ENCODE measurements at places on chromosomes 2 and 18.
A peak's percentile ranks its signal among the peaks of the same experiment; 100 is the strongest.

- no peak for DNase-seq
Measured at GRCh38 chr2:206876216-206876860, 63.0 kb upstream of the CPO start.

GRCh38 chr2:45759310-45759851, 107.9 kb downstream of the PRKCE start:
- DNase-seq: peak; percentile 12

DNA sequence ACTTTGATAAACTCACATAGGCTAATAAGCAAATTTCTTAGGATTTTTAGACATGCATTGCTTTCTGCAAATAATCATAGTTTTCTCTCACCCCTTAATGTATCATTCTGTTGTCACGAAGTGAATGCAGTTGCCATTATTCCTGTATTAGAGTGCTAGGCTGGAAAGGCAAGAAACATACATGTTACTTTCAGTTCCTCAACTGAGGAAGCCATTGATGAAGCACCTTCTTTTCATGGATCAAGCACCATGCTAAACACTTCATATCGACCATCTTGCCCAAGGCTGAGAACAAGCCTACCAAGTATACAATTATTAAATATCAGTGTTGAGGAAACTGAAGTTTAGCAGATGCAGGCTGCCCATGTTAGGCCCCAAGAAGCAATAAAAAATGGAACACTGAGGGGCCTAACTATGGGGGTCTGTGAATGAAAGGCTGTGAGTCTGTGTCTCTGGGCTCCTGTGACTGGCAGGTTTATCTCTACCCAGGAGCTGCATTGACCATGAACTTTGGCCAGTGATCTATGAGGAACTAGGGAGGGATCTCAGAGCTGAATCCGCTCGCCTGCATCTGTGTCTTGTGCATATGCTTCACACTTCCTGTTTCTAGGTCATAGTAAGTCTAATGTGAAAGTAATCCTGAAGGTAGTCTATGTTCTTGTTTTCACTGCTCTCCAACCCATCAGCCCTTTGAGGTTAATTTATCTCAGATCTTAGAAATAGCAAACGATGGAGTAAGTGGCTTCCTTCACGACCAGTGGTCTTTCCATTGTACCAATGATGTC, 16.0 kb upstream of the TSPYL6 start:
- no peak for DNase-seq

GRCh38 chr18:11654736-11655605, 34.1 kb upstream of the GNAL start:
- peak; percentile 33 for DNase-seq

DNA sequence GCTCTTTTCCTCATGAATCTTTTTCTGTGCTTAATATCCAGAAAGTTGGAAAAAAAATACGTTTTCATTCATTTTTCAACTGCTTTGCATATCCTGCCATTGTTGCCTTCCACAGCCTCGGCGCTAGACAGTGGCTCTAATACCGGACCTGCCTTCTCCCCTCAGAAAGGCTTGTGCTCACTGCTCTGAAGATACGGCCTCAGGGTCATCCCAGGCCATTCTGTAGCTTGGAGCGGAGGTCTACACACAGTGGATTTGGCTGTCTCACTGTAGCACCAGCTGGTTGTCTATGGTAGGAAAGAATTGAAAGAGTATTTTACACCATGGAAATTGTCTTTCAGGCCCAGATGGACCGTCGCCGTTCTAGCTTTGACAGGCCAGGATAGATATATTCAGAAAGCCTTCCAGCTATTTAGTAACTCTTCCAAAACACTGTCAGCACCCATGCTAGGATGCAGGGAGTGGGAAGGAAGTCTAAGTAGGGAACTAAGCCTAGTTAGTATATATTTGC, 242.0 kb downstream of the TMEM182 start:
- no peak for DNase-seq

DNA sequence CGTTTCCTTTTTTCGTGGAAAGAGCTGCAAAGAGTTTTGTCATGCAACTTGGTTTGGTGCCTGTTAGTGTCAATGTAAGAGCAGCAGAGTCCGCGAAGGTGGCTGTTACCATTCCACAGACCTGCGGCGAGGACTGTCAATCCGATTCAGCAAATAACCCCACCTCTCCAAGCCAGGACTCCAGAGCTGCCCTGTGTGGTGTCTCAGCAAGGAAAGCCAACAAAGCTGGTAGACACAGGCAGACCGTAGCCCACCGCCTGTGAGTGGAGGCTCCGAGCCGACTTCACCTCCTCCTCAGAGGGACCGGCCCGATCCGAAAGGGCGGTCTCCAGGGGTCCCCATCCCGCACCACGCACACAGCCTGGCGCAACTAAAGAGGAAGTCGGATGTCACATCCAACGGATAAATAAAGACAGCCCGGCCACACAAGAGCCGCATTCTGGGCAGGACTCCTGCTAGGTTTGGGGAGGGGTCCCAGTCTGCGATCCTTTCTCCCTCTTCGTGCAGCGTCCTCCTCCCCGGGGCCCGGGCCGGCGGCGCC, 819 bp downstream of the ANKRD44 start:
- DNase-seq: peak; percentile 42

GRCh38 chr2:241575624-241576292, 17.2 kb downstream of the BOK start:
- DNase-seq: no peak

GRCh38 chr2:178142274-178143065, 30.2 kb downstream of the RBM45 start:
- no peak for DNase-seq

- DNase-seq: no peak
Measured at GRCh38 chr2:19932928-19933327, 31.1 kb upstream of the TTC32 start.

DNA sequence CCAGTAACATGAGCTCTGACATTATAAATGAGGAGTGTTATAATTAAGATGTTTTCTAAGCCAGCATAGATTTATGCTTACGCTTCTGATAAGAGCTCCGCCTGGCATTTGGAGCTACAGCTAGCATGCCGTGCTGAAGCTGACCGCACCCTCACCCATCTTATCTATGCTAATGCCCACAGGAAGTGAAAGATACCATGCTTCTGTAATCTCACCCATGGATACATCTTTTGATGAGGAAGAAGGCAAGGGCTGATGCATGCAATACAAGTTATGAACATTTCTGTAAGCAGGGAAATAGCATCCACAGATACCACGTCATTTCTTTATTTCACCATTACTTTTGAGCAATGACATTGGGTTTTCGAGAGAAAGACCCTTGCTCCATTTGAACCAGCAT, 82.3 kb downstream of the ARL4C start:
- DNase-seq: no peak

- no peak for DNase-seq
Measured at GRCh38 chr2:39567507-39567906, 98.2 kb upstream of the TMEM178A start.

DNA sequence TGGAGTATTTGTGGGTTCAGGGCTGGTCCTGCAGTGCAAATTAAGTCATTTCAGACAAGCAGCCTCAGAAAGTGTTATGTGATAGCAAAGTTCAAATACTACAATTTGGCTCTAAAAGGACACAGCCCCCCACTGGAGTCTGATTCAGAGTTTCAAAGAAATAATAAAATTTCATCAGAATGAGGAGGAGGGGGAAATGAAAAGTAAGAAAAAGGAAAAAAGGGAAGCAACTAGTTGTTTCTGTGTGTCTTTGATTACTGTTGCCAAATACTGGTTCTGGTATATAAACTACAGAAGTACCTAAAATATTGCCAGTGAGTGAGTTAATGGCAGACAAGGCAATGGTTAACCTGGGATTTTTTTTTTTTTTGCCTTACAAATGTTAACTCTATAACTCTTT, 773.9 kb downstream of the BCL11A start:
- no peak for DNase-seq

DNA sequence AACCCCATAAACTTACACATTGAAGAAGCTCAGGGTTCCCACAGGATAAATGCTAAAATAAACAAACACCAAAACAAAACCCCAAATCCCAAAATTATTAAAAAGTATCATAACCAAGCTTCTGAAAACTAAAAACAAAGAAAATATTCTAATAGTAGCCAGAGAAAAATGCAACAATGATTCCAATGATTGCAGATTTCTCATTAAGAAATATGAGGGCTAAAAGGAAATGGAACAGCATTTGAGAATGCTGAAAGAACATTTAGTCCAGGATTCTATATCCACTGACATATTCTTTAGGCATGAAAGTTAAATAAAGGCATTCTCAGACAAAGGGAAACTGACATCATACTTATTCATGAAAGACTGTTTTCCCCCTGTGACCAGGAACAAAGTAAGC, 212.4 kb downstream of the SLC4A10 start:
- no peak for DNase-seq

DNA sequence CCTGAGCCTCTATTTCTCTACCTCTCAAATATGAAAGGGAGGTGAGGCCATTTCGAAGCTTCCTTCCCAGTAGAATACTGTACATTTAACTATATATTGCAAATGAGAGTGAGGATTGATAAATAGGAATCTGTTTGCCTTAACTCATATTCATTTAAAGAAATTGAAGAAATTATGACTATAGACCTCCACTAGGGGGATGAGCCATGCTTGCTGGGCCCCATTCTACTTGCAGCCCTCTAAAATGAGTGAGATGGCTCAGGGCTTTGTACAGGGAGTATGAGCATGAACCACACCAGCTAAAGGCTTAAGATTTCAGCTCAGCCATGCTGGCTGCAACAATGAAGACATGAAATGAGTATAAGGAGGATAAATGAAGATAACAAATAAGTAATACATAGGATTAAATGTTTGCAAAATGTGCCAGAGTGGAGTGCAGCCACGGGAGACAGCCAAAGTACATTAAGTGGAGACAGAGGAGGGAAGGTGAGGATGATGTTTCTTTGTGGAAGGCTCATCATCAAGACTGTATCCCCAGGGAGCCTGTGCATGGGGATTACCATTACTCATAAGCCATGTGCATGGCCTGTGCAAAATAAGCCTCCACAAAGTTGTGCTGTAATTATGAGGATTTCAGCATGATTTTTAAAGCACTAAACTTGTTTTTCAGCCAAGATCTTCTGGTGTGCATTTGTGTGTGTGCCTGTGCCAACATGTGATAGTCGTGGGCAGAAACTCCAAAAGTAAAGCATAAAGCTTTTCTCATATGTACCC, 300.8 kb downstream of the CNTNAP5 start:
- DNase-seq: no peak

DNA sequence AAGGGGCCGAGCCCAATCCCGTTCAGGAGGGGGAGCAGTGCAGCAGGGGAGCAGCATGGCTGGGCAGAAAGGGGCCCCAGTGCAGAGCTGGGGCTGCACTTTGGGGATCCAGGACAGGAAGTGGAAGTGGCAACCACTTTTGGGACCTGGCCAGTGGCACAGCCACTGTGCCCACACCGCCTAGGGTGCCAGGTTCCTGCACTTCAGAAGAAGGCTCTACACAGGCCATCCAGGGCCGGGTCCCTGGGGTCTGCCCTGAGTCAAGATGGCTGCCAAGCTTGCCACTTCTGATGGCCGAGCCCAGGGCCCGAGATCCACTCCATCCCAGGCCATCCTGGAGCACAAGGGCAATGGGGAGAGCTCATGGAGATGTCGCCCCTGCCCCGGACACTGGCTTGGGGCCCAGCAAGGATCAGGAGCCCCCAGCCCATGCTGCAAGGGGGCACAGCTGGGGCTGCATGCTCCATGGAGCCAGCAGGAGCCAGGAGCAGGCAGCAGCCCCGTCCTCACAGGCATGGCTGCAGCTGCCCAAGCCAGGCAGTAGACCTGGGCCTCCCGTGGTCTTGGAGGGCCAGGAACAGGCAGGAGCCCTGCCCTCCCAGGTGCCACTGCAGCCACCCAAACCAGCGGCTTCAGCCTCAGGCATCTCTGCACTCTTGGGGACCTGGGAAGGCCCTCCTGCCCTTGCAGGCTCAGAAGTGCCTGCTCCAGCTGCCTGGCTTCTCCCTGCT, 35.0 kb upstream of the ID2 start:
- no peak for DNase-seq

DNA sequence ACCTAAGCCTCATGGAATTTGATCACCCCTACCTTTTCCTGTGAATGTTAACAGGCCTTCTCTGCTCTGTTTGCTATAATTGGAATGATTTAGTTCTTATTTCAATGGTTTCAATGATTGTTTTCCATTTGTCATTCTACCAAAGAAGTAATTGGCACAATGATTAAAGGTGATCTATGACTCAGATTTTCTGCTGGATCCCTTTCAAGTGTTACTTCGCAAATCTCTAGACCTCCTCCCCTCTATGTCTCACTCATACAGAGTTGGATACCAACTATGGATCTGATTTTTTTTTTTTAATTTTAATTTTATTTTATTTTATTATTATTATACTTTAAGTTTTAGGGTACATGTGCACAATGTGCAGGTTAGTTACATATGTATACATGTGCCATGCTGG, 29.6 kb upstream of the FAM117B start:
- DNase-seq: no peak

DNA sequence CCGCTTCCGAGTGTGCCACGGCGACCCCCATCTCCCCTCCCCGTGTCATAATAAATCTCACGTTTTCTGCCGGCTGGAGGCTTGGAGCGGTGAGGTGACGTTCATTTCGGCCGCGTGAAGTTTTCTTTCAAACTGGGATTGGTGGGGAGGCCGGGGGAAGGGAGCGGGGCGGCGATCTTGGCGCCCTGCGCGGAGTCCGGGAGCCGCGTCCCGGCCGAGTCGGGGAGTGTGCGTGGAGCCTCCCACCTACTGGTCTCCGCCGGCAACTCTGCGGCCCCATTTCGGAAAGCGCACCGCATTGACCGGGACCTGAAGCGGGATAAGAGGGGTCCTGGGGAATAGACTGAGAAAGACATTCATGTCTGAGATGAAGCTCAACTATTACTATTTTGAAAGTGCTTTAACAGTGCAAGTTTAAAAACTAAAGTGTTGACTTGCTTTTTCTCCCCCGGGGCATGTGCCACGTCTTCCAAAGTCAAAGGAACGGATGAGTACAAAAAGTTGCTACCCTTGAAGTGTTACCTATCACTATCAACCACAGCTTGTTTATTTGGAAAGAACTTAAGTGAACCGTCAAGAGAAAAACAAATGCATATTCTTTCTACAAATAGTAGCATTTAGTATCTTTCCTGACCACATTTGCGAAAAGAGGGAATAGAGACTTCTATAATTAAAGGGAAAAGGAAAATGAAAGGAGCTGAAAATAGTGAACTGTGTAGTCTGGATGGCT, 818 bp upstream of the IKZF2 start:
- peak; percentile 73 for DNase-seq

DNA sequence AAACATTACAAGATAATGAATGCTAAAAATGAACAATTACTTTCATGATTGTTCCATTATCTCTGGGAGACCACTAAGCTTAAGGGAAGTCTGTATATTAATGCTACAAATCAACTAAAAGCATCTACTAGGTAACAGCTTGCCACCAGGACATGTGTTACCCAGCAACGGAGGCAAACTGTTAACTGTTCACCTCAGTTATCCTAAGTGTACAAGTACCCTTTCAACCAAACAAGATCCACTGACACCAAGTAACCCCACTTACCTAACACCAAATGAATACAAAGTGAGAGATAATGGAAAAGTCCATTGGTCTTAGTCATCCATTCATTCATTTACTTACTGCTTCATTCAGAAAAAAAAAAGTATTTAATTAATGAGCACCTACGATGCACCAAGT, 54.7 kb upstream of the KIDINS220 start:
- no peak for DNase-seq

DNA sequence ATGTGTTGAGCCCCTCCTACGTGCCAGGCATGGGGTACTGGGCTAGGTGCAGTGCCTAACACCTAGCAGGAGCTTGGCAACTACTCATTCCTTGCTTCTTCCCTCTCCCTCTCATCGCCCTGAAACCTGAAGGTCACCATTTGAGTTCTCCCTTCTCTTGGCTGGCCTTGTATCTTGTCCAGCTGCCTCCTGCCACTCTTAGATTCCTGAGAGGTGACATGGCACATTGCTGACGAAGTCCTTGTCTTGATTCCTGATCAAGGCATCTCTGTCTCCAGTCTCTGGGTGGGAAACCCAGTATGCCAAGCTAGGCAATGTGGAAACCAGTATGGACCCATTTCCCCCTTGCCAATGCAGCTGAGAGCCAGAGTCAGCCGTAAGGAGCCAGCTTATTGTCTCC, 9.0 kb upstream of the EFR3B start:
- no peak for DNase-seq
